NCI-H1105 (cell line): ENCODE measurements at places on chromosomes 3 and 15.

DNA sequence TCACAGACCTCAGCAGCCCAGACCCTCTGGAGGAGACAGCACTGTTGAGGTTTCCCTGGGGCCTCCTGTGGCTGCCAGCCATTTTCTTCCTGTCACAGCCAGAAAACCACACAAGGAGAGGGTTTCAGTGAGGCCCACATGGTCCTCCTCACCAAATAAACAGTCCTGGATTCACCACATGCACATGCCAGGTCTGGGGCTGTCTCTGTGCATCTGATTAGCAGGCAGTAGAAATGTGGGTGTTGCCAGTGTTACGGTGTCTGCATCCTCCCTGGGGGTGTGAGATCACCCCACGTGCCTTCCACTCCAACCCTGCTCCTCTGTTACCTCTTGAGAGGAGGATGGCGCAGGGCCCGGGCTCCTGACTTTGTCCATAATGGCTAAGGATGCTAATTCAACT, 140.4 kb downstream of the CHDH start:
- DNase-seq: no peak

GRCh38 chr15:66053991-66054390, 184.7 kb downstream of the RAB11A start:
- DNase-seq: no peak

- DNase-seq: peak; percentile 70
These were observed 417.7 kb upstream of the TGFBR2 start for GRCh38 chr3:30188713-30189112.

DNA sequence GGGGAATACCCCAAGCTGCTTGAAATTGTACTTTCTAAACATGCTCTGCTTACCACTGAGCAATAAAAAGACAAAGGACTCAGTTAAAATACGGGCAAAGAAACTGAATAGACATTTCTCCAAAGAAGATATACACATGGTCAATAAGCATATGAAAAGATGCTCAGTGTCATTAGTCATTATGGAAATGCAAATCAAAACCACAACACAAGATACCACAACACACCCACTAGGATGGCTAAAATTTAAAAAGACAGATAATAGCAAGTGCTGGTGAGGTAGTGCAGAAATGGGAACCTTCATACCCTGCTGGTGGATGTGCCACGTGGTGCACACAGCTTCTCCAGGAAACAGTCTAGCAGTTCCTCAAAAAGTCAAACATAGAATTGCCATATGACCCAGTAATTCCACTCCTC, 21.3 kb downstream of the LRIG1 start:
- DNase-seq: no peak

DNA sequence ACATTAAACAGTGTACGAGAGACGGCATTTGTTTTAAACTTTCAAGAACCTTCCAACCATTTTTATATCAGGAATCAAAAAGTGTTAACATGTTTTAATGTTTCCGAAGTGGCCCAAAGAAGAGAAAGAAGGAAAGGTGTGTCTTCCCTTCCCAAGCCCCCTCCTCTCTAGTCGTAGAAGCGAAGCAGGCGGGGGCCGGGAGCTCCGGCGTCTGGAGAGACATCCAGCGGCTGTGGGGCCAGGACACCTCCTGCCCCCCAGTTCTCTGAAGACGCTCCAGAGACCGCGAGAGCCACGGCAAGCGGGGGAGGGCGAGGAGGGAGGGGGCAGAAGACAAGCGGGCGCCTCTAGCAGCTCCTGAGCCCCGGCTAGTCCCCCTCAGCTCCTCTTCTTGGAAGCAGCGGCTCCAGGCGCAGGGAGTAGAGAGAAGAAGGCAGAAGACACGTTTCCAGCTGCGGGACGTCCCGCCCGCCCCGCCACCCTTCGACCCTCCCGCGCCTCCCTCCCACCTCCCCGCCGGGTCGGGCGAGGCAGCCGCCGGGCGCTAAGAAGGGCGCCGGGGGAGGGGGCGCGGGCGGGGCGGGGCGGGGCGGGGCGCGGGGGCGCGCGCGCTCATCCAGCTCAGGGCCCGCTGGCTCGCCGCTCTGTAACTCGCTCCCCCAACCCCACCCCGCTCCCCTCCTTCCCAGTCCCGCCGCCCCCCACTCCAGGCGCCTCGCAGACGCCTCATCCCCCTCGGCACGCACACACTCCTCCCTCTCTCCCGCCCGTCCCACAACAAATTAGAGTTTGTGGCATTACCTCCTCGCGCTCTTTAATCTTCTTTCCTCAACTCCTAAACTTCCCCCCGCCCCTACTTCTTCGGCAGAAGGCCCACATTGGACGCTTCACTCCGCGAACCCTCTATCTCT, at the start of gene ZBTB20:
Gene ZBTB20 (minus strand): TSS at position 871 of the 911 bp plus-strand sequence.
- peak; percentile 40 for DNase-seq
